ENCODE measurements at places on chromosomes 6 and 20.

- DNase-seq: peak; percentile 54
These were observed 1.7 kb upstream of the TFAP2C start for GRCh38 chr20:56627122-56628014.

- DNase-seq: peak; percentile 33
These were observed 5.6 kb downstream of the FBXO9 start for GRCh38 chr6:53070806-53071205.

GRCh38 chr20:58883241-58883691 is 30.8 kb downstream of the GNAS start:
- peak; percentile 90 for DNase-seq

DNA sequence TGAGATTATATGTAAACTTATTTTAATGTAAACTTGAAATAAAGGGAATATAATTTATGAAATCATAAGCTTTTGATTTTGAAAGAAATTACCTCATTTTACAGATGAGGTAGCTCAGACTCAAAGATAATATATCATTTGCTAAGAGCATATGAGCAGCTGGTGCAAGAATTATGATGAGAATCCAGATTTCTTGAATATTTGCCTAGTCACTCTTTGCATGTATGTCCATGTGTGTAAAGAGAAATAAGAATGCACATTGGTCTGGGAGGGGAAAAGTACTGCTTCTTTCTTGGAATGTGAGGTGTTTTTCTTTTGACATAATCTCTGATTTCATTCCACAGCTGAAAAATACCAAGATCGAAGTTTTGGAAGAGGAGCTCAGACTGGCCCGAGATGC is 11.1 kb upstream of the SNRNP48 start:
- DNase-seq: no peak

- no peak for DNase-seq
These were observed 376.8 kb upstream of the RUNX2 start for GRCh38 chr6:44951253-44951747.

- no peak for DNase-seq
These were observed 22.9 kb upstream of the ESR1 start for GRCh38 chr6:151784441-151785214.

GRCh38 chr6:136762022-136762975 is 30.0 kb downstream of the MAP3K5 start:
- no peak for DNase-seq

DNA sequence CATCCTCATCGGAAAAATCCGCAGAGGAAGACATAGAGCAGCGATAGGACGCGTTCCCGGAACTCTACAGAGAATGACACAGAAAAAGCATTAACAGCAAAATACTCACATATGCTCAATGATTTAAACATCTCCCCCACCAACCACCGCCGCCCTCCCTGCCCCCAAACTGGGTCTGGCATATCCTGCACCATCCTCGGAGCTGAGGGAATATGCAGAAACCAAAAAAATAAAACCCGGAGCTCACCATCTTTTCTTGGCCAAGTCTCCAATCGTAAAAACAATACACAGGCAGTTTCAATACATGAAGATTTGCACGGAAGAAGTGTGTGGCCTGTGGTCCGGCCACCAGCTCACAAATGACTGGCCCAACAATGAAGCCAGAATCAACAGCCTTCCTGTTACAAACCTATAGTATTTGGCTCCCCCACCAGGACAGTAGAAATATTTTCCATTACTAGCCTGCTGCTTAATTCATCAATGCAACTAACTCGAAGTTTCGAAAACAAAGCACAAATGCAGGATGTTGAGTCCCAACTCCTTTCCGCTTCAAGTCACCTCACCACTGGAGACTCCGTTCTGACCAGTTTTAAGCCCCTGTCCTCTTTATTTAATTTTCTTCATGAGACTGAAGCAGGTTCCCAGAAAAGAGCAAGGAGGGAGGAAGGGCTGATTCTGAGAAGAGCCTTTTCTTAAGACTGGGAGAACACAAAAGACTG is 103.2 kb upstream of the BEND6 start:
- peak; percentile 57 for DNase-seq

- DNase-seq: no peak
These were observed 42.6 kb downstream of the MAP1LC3A start for GRCh38 chr20:34600892-34601653.

GRCh38 chr6:152094992-152095592 is 287.6 kb downstream of the ESR1 start:
- no peak for DNase-seq

DNA sequence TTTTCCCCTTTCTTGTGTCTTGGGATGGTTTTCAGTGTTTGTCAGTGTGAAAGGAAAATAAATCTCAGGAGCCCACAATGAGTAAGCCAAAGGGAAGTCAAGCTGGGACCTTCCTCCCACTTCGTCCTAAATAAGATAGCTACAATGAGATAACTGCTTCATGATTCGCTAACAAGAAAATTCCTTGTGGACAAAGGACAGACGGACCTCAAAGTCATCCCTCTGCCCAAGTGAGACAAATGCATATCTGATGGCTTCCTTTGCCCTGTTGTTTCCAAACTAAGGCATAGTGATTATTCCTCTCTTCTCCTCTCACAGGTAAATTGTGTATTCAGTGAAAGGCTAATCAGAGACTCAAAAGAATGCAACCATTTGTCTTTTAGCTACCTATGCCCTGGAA is 26.1 kb upstream of the ADTRP start:
- DNase-seq: no peak

- DNase-seq: no peak
These were observed 790.1 kb downstream of the TENT5A start for GRCh38 chr6:80962382-80962781.

- no peak for DNase-seq
These were observed 12.6 kb downstream of the TINAG start for GRCh38 chr6:54320871-54321270.

DNA sequence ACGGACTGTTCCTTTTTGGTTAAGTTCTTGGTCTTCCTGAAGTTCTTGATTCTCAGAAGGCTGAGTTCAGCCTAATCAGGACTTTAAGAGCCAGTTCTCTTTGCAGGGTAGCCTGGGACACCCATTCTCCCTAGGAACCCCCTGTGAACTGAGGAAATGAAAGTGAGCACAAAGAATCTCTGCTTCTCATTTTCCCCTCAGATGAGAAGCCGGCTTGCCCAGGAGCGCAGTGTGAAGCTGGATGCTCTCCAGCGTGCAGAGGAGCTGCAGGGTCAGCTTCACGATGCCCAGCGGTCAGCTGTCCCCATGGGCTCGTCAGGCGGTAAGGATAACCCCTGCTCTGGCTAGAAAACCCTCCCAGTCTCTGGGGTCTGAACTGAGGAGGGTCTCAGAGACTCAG is 34.0 kb downstream of the CD164 start:
- DNase-seq: no peak

DNA sequence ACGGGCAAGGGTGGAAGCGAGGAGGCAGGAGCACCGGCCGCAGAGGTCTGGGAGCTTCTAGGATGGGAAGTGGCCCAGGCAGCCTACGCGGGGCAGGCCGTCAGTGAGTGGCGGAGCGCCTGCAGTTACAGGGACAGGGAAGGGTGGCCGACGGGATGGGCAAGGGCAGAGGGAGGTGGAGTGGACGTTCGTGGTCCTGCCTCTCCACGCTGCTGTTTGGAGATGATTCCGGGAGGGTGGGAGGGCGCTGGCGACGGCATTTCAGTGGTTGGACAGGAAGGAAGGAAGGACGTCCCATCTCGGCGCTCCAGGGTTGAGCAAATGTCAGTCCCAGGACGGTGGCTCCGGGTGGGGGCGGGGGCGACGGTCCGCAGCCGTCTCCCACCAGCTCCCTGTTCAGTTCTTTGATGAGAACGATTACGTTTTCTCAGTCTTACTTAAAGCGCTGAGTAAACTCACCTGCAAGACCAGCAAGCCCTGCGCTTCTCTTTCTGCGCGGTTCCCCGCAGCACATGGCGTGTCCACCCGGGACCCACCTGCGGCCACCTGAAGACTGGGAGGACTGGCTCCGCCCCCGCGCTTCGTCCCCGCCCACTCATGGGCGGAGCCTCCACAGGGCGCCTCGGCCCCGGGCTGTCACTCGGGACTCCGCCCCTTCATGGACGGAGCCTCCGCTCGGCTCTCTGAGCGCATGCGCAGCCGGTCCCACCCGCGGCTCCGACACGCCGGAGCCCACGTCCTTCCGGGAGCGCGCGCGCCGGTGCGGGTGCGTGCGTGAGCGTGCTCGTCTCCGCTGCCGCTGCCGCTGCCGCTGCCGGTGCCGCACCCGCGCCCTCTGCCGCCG is at the start of gene DNAJC5:
Gene DNAJC5, plus strand, starts transcription at position 769 of the 844 bp plus-strand sequence. CDS start 33,220 bp downstream, outside the sequence.
- peak; percentile 95 for DNase-seq

- no peak for DNase-seq
These were observed 201.8 kb downstream of the ARID1B start for GRCh38 chr6:156978948-156979347.

- DNase-seq: no peak
These were observed 32.8 kb downstream of the TBC1D7 start for GRCh38 chr6:13295576-13295975.

GRCh38 chr6:38443352-38444144 is 196.2 kb downstream of the BTBD9 start:
- no peak for DNase-seq

DNA sequence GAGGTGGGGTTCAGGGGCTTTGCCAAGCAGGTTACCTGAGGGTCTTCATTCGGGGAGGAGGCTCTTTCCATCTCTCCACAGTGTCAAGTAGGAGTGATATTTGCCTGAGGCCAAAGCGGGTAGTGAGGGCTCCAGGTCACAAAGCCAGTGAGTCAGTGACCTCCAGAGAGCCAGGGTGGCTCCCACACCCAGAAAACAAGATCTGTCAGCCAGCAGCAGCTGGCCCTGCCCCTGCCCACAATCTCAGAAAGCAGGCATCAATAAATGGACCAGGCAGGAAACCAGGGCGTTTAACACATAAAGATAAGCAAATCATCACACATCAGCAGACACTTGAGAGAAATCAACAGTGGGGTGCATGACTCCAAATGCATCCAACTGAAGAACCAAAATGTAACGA is 250.8 kb downstream of the CDH26 start:
- no peak for DNase-seq

GRCh38 chr6:121143476-121143875 is 190.8 kb downstream of the TBC1D32 start:
- DNase-seq: no peak

- DNase-seq: no peak
These were observed 9.1 kb downstream of the FAM83D start for GRCh38 chr20:38935285-38935684.

GRCh38 chr6:22444330-22444729 is 125.0 kb upstream of the HDGFL1 start:
- DNase-seq: no peak
